Stimulated activated CD8-positive, alpha-beta memory T cell treated with anti-CD3 and anti-CD28 coated beads, Interleukin-7, amount 100 ng/mL, for 48 hours (primary cell): ENCODE measurements at places on chromosomes 7 and 10.

DNA sequence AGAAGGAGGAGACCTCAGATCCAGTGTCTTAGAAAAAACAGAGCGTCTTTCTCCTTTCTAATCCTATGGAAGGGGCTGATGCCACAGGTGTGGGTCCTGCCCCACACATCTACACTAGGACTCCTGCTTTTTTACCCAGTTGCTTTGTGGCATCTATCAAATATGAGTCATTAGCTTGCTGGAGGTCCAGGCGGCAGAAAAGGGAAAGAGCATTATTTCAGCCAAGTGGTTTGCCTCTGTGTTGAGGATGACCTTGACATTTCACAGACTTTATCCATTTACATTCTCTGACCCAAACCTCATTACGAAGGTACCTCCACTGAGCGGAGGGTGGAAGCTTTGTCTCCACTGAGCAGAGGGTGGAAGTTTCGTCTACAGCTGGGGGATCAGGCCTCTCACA, 308.4 kb upstream of the KLF6 start:
- no peak for DNase-seq

- no peak for DNase-seq
These were observed 30.6 kb downstream of the CISD1 start for GRCh38 chr10:58299580-58299979.

- no peak for DNase-seq
These were observed 989.4 kb downstream of the CCSER2 start for GRCh38 chr10:85317827-85318226.

DNA sequence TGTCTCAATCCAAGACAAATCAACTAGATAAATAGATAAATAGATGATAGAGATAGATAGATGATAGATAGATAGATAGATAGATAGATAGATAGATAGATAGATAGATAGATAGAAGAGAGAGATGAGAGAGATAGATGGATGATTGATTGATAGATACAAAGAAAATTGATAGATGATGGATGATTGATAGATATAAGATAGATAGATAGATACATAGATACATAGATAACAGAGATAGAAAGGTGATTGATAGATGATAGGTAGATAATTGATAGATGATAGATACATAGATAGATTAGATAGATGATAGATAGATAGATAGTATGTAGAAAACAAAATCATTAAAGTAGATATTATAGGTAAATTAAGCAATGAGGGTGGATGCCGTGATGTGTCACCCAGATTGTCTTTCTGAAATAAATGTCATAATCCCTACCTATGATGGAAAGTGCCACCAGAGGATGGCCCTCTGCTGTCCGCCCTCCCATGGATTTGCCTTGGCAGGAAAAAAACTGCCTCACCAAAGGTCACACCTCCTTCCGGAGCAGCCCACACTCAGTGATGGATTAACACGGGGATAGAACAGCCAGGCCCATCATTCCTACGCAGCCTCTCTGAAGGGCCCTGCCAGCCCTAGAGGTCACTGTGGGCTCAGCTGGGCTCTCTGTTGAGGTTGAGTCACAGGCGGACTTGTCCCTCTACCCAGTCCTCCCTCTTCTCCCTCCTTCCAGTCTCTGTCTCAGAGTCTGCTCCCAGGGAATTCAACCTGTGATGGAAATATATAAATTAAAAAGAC, 50.8 kb downstream of the KCNH2 start:
- no peak for DNase-seq

DNA sequence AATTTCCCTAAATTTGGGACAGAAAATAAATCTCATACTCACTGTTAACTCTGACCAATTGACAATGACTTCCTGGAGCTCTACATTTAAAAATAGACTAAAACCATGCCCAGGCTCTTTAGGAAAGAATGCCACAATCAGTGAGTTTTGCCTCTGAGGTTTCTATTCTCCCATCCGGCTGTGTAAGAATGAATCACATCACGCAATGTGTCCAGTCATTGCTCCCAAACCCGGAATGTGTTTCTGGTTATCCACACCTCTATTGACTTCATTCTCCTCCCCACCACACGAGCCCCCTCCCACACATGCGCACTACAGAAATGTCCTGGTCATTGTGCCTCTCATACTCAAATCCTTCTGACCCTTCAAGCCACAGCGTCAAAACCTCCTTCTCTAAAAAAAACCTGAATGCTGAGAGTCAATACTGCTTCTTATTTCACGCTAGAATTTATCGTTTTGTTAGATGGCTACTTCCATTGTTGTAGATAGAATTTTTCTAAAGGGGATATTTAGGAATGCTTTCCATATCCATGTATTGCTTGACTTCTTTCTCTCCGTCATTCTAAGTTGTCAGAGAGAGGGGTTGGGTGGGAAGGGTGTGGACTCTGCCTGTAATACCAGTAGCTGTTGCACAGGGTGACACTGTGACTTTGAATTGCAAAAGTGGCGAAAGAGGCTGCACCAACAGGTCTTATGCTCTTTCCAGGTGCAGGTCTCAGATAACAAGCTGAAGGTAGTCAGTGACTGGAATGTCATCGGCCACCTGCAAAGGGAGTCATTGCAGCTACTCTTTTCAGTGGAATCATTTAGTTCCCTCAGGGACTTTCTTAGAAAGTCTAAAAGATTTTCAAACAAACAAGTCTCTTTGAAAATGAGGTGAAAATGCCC, 356.6 kb downstream of the PAXIP1 start:
- DNase-seq: no peak

- DNase-seq: no peak
These were observed 41.8 kb upstream of the FAM133B start for GRCh38 chr7:92631850-92632487.

DNA sequence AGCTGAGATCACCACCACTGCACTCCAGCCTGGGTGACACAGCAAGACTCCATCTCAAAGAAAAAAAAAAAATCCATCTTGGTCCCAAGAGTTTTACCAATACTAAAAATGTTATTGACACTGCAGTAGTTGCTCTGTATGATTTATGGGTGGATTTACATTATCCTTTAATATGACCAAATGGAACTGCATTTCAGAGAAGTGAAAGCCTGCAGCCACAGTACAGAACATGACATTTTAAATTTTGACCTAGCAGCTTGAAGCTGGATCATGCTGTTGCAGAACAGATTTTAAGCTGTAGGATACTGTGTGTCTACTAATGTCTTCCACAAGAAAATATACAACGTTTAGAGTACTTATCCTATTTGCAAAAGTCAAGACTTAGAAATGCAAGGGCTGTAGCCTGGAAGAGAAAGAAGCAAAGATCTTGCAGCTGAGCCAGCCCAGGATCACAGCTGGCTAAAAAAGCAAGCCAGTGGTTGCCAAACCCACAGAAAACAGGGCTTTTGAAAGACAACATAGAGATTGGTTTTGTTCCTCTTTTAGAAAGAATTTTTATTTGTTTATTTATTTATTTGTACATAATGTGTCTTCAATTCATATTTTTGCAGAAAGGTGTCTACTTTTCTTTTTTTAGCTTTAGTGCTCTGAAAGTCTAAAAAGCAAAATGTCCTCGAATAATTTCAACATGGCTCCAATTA, 55.2 kb upstream of the WNT16 start:
- no peak for DNase-seq

- no peak for DNase-seq
These were observed 29.2 kb downstream of the COA1 start for GRCh38 chr7:43700059-43700501.

GRCh38 chr7:12729112-12729511, 41.7 kb downstream of the ARL4A start:
- DNase-seq: no peak

DNA sequence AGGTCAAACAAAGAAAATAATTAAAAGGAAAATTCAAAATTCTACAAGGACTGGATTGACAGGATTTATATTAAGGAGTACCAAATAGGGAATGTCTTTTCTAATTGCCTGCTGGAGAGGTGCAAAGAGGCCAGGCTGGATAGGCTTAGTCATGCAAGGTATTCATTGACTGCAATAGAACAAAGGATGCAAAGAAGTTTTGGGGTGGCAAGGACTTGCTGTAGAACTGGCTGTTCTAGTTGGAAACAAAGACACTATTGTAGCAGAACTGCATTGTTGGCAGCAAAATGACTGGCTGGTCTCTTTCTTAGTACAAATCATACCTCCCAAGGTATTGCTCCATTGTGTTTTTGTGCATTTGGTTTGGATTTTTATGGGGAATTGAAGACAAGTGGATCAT, 10.1 kb downstream of the ITGB8 start:
- DNase-seq: no peak

DNA sequence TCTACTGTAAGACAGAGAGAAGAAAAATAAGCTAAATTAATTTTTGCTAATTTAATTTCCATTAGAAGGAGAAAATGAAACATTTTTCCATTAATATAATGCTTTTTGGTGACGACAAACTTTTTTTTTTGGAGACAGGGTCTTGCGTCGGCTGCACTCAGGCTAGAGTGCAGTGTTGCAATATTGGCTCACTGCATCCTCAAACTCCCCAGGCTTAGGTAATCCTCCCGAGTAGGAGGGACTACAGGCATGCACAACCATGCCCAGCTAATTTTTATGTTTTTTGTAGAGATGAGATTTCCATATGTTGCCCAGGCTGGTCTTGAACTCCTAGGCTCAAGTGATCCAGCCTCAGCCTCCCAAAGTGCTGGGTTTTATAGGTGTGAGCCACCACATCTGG, 229.8 kb upstream of the LRRN3 start:
- no peak for DNase-seq

- DNase-seq: no peak
These were observed 236.1 kb upstream of the BMPER start for GRCh38 chr7:33669251-33669670.

GRCh38 chr10:78954689-78955088, 114.1 kb upstream of the ZMIZ1 start:
- no peak for DNase-seq

- no peak for DNase-seq
These were observed 437.8 kb downstream of the PLXDC2 start for GRCh38 chr10:20254078-20254477.

- DNase-seq: peak; percentile 58
These were observed 48.8 kb upstream of the CARD11 start for GRCh38 chr7:3092468-3092867.

DNA sequence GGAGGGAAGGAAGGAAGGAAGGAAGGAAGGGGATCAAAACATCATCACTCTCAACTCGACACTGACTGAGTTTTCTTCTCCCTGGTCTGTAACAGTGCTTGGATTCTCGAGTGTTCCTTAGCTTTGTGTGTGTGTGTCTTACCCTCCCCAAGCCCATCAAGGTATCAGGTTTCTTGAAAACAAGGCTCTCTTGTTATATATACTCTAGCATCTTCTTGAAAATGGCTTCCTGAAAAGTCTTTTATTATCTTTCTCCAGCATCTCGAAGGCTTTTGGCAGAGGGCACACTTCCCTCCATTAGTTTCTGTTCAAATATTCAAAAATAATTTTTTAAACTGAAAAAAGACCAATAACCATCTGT, 13.4 kb downstream of the SERPINE1 start:
- DNase-seq: no peak

DNA sequence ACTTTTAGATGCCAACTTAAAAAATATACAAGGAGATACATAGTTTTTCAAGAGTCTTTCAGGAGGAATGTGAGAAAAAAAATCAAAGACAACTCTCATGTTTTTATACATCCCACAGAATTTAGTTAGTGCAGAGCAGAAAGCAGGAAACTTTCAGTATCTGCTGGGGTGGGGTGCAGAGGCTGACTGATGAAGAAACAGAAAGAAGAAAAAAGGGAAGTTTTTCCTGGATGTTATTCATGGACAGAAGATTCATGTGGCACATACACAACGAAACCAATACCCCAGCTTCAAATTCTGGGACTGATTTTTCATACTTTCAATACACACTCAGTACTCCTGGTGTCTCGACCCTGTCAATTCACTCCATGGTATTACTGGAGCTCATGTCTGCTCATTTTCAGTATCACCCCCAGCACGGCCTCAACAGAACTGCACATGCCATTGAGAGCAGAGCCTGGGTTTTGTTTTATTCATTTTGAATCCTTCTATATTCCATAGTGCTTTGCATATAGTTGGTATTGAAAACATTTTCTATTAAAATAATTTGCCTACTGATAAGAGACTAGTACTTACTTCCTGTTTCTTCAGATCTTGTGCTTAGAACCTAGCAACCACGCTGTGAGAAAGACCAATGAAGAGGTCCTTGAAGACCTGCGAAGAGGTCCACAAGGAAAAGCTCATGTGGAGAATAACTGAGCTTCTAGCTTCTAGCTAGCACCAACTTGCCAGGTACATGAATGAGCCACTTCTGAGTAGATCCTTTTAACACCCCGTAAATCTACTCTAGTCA, 49.0 kb downstream of the NDUFB2 start:
- DNase-seq: no peak

- no peak for DNase-seq
These were observed 236.6 kb downstream of the ELMO1 start for GRCh38 chr7:37212051-37212450.

DNA sequence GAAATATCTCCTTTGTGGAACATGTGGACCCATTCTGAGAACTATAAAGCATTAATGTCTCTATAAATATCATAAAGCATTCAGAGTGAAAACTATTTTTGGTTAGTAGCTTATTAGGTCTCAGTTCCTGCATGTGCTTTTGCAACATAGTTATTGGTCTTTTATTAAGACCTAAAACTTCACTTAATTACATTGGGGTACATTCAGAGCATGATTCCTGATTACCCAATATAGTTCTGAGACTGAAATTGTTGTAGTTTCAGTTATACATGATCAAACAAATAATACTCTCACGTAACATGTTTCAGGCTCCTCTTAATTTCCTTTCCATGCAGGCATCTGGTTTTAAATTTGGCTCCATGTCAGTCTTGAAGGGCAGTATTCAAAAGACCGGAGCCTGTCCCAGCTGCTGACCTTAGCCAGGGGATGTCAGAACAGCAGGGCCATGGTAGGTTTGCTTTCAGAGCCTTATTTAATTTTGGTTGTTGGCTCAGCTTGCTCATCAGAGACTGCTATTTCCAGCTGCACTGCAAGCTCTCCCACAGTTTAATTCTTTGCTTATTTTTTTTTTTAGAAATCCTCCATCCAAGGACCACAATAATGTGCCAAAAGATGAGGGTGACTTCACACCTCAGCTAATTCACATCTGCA, 447.8 kb upstream of the FZD8 start:
- no peak for DNase-seq

DNA sequence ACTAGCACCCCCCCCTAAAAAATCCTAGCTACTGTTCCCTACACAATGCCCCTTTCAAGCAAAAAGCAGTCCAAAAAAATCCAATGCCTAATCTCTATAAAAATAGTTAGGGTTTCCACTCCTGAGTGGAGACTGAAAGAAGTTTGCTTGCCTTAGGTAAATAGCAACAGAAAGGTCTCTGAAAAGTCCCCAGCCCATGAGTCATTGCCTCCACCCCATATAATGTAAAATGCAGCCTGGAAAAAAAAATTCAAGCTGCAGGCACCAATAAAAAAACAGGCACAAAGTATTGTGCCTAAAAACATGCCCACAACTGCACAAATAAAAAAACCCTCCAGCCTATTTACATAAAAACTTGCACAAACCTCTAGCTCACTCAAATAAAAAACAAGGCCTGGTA, 47.5 kb downstream of the ZNF680 start:
- DNase-seq: no peak

- DNase-seq: no peak
These were observed 28.4 kb upstream of the FKBP9 start for GRCh38 chr7:32928785-32929298.
